ENCODE measurements at places on chromosomes 2 and 18.

DNA sequence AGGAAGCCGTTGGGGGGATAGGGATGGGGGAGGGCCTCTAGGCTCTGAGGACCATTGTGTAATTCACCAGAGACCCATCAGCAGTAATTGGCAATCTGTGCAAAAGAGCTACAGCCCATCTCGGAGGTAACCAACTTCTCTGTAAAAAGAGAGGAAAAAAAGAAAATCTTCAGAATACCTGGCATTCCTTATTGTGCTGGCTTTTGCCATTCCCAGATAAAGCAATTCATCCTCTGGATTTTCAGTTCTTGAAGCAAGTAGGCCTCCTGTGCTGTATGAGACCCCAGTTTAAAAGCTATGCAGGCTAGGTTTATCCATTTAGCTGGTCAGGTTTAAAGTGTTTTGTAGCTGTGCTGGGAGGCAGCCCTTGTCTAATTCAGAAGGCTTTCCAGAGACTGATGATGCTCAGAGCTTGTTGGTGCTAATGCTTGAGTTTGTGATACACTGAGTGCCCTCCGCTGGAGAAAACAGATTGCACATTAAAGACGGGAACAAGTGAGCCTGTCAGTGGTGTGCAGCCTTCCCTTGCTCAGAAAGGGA, at the start of gene LRRTM4:
LRRTM4 (minus strand) TSS at position 446 of the 540 bp plus-strand sequence.
- no peak for DNase-seq

DNA sequence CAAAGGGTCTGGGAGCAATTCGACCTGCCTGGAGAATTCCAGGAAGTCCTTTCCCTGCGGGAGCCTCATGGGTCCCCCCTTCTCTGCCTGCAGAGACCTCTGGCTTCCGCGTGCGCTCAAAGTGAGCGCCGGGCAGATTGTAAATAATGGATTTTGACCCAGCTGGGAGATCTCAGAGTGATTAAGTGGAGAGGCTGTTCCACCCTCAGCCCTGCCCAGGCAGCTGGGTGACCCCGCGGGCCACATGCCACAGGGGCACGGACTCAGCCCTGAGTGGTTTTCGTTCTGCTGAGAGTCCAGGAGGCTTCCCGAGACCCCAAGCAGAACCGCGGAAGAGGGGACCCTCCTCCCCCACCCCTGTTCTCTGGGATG, 1.2 kb downstream of the KCNG2 start:
- peak; percentile 27 for DNase-seq

DNA sequence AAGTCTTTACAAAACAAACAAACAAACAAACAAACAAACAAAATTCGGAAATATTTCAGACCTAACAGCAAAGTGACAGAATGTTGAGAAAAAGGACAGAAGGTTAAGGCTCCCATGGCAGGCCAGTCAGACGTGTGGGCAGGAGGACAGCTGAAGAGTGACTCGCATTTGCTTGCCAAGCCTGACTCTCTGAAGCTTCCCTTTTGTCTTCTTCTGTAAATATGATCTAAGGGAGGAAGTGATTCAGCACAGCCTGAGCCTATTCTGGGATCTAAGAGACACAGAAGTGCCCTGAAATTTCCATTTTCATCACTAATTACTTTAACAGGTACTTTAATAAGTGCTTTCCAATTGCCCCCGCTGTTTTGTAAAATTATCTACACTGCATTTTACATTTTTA, 134.0 kb upstream of the LYPD1 start:
- peak; percentile 64 for DNase-seq

GRCh38 chr2:7983912-7984311, 697.9 kb upstream of the ID2 start:
- DNase-seq = no peak

DNA sequence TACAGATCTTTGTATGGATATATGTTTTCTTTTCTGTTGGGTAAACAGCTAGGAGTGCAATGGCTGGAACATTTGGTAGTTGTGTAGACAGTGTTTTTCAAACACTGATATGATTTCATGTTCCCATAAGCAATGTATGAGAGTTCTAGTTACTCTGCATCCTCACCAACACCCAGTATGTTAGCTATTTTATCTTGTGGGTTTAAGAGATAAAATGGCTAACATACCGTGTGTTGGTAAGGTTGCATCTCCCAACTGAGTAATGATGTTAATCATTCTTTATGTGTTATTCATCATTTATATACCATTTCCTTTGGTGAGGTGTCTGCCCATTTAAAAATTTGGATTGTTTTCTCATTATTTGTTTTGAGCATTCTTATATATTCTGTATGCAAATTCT, 65.7 kb downstream of the LYPD6B start:
- no peak for DNase-seq

GRCh38 chr2:241608881-241609280, 28.1 kb downstream of the THAP4 start:
- DNase-seq = no peak
